Glomerular endothelial cell (primary cell): ENCODE measurements at places on chromosomes 16 and 17.

GRCh38 chr17:48748718-48749566, 20.4 kb upstream of the HOXB13 start:
- no peak for DNase-seq

DNA sequence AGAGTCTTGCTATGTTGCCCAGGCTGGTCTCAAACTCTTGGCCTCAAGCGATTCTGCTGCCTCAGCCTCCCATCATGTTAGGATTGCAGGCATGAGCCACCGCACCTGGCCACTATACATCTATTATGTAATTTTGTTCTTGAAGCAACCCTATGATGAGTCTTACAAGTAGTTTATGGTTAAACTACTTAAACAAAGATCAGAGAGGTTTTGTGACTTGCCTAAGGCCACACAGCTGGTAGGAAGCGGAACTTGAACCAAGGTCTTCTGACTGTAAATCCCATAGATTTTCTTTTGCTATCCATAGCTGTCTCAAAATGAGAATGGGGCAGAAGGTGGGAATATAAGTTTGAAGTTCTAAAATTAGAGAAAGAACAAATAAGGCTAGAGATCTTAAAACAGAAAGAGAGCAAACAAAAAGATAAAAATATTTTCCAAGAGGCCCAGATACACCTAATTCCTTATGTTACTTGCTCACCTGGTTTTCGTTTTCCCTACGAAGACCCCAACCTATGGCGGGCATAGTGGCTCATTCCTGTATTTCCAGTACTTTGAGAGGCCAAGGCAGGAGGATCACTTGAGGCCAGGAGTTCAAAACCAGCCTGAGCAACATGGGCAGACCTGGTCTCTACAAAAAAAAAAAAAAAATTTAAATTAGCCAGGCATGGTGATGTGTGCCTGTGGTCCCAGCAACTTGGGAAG, 32.4 kb downstream of the VWA3A start:
- no peak for DNase-seq

GRCh38 chr17:80604670-80605010, 60.0 kb downstream of the RPTOR start:
- DNase-seq, result no peak

- no peak for DNase-seq
Observed at GRCh38 chr16:25478476-25478875, 213.3 kb upstream of the HS3ST4 start.

DNA sequence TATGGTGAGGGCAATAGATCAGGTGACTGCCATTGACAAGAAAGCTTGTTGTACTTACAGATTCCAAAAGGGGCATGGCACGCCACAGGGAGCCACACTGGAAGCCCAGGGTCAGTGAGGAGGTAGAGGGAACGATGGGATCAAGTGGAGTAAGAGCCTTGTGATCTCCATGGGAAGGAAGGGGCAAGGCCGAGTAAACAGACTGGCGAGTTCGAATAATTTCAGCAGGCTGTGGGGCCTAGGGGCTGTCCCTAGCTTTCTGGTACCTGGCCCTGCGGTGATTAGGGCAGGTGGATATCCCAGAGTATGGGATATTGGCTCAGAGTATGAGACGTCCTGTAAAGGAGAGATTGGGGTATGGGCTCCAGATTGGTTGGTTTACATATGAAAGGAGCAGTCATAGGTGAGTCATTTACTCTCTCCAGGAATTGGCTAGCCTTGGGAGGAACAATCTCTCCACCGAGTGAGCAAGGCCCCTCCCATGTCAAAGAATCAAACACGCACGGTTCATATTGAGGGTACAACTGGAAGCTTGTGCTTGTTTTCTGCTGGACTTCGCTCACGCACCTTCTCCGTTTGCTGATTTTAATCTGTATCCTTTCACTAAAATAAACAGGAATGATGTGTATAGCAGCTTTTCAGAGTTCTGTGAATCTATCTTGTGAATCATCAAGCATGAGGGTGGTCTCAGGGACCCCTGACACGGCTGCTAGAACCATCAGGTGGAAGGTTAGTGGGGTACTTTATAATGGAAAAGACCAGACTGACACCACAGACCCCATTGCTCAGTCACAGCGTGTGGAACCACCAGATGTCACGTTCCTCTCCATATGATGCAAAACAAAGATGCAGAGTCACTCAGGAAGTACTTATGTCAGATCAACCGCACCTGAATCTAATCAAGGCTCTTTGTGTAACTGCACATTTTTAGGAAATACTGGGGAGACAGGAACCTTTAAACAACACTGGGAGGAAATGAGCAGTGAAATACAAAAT, 27.9 kb downstream of the GABARAPL2 start:
- DNase-seq, result peak; percentile 58

DNA sequence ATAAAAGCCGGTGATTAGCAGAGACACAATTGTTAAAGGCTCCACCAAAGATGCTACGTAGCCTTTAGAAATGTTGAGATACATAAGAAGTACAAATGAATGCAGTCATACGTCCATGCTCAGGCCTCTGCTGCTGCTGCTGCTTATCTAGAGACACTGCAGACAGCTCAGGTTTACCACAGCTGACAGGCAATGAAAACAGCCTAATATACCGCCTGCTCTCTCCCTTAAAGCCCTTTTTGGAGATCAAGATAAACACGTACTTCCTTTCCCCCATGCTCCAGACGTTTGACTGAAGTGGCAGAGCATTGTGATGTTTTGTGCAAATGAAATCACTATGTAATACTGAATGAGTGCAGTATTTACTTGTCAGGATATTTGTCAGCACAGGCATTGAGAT, 185.3 kb downstream of the AATF start:
- DNase-seq, result no peak

DNA sequence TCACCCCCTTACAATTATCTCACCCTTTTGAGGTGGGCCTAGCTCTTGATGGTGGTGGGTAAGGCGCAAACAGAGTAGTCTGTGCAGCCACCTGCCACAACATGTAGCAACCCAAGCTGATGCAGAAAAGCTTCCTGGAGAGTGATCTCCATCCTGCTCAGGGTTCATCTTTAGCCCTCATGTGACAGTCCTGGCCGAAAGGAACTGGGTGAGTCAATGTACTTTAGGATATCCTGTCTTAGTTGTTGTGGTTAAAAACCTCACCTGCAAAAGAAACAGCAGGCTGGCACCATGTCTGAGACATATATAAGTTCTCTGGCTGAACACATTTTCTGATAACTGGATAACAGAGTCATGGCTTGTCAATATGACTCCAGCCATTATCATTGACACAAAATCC, 183.5 kb upstream of the CPHXL start:
- DNase-seq, result no peak

- DNase-seq, result no peak
Observed at GRCh38 chr17:40306395-40306794, 2.6 kb upstream of the RARA start.

DNA sequence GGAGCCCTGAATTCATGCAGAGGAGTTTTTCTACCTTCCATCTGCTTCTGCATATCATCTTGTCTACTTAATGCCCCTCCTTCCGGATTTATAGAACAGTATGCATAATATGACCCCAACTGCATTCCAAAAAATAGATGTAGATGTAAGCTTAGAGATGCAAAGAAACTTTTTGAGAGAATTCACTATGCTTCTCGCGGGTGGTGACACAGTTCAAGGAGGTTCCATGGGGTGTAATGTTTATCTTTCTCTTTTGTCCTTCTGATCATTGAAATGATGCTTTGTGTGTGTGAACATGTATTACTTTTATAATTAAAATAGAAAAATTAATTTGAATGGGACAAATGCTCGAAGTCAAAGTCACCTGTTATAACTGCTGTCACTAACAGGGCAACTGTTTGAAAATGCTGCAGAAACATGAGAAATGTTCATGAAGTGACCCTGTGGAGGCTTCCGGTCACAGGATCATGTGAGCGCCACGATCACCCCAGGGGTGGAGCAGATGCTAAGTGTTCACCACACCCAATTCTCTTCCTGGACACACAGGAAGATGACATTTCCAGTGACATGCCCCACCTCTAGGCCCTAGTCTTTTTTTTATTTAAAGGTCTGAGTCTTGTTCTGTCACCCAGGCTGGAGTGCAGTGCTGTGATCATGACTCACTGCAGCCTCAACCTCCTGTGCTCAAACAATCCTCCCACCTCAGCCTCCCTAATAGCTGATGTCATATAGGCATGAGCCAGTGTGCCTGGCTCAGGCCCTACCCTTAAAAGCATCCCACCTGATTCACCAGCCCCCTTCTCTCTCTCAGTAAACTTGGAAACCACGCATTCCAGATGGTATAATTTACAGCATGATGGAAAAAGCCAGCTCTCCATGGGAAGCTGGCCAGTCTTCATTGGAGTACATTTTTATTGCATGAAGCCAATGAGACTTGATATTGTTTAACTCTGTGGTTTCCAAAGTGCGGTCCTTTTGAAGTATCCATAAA, 21.0 kb upstream of the AGRP start:
- DNase-seq, result no peak

DNA sequence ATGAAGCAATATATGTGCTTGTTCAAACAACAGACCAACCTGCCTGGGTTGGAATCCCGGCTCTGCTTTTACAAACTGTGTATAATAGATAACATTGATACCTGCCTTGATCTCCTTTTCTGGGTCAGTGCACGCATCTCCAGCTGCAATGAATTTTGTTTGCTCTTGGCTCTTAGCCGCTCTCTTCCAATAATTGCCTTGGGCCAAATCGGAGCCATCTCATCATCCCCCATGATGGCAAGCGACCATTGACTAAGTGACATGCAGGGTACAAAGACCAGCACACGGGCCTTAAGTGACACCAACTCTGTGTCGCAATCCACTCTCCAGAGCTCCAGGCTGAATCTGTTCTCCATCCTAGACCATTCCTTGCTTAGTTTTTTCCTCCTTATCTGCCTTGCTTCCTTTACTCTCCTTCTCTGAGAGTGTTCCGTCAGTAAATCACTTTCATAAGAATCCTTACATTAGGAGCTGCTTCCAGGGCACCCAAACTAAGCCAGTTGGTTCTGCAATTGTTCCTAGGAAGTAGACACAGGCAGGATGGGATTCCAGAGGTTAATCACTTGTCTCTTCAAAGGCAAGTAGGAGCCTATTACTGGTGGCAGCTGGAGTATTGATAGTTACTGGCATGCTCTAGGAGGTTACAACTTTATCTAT, 134.2 kb downstream of the ABCA8 start:
- no peak for DNase-seq

DNA sequence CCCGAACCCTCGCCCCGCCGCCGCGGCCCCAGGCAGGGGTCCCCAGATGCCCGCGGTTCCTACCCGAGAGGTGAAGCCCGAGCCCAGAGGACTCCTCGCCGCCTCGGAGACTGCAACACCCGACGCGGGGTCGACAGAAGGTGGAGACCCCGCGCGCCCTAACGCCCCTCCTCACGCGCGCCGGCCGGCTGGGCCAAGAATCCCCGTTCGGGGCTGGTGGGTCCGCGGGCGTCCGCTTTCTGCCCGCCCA, 515 bp downstream of the SUMO2 start:
- DNase-seq, result no peak

- DNase-seq, result no peak
Observed at GRCh38 chr16:29028457-29029167, 43.8 kb downstream of the LAT start.

GRCh38 chr17:58310511-58311428, 17.8 kb downstream of the TSPOAP1 start:
- DNase-seq, result no peak

DNA sequence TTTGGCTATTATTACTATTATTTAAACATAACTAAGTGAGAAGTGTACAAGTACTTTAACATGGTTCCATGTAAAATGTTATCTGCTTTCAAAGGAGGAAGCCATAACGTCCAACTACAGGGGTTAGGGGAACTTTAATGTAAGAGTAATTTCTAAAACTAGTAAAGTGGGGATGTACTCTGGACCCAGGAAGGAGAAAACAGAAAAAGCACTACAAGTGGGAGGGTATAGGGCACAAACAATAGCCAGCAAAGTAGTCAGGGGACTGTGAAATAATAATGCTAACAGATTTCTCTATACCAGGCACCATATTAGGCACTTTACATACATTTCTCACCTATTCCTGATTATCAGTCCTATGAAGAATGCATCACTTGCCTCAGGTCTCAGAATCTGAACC, 19.6 kb downstream of the USP31 start:
- DNase-seq, result no peak

DNA sequence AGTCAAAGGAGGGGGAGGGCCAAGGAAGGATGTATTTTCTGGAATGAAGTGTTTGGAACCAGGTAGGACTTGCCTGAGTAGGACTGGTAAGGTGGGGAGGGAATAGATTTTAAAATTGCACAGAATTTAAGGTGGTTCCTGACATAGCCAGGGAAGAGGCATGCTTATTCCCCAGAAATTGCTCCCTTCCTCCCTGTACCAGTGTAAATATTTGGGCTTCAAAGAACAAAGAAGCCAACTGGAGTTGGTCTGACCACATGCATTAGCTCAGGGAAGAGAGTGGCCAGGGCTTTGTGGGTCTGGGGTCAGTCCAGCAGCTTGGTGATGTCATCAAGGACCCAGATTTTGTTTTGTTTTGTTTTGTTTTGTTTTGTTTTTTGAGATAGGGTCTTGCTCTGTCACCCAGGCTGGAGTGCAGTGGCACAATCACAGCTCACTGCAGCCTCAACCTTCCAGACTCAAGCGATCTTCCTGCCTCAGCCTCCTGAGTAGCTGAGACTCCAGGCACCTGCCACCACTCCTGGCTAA, 9.3 kb upstream of the MRTFB start:
- DNase-seq, result no peak

DNA sequence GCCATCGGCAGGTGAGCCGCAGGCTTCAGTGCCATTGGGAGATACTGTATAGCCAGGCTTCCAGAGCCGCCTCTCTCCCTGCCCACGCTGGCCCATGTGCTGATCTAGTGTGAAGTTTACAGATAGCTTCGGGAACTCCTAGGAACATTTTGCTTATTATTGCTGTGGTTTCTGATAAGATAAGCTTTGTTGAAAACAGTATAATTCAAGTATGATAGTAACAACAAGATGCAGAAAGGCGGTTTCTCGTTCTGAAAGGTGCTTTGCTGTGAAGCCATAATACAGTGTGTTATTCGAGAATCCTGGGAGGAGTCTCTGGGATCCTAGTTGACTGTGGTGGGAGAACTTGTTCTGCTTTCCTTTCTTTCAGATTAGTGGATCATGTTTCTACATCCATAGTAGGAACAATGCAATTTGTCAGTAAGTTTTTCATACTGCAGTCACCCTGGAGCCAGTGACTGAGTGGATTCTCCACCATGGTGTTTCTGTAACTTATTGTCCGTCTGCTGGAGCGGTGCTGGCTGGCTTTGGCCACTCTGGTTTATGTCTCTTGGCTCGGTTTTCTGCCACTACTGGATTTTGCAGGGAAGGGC, 31.5 kb downstream of the RAB11FIP3 start:
- no peak for DNase-seq

GRCh38 chr17:30271102-30271501, 20.6 kb downstream of the BLMH start:
- no peak for DNase-seq

GRCh38 chr17:2094891-2095535, 40.1 kb downstream of the HIC1 start:
- DNase-seq, result no peak

GRCh38 chr17:40089077-40089895, 11.1 kb downstream of the NR1D1 start:
- no peak for DNase-seq
